Daoy (cell line): ENCODE measurements at places on chromosomes 13 and 19.

DNA sequence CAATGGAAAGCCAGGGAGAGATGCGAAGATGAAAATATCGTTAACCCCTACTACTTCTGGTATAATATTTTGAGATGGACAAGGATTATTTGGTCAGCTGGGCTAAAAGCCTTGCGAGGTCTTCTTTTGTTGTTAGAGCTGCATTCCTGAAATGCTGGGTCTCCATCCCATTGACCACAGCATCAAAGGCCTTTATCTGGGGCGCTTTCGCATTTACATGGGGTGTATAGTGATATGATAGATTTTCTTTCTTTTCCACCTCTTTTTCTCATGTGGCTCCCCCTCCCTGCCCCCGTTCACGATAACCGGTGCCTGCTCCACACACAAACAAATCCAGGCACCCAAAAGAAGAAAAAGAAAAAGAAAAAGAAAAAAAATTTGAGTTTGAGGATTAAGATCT, 77.5 kb downstream of the ZNF536 start:
- DNase-seq = no peak

DNA sequence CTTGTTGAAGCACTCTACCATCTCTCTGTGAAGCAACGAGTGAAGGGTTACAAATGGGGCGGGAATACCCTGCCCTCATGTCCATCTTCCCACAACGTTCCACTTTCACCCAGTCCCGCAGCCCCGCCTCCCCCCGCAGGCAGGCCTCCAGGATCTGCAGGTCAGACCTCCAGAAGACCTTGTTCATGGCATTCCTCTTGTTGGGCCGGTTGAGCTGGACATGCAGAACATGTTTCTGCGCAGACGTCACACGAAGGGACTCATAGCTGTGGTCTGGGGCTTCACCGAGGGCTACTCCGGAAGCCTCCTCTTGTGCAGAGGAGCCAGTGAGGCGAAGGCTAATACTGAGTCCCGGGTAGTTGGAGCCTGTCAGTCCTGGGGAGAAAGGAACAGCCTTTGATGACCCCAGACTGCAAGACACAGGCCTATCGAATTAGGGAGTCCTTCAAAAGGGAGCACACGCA, 420 bp downstream of the ECH1 start:
- DNase-seq = peak; percentile 87

DNA sequence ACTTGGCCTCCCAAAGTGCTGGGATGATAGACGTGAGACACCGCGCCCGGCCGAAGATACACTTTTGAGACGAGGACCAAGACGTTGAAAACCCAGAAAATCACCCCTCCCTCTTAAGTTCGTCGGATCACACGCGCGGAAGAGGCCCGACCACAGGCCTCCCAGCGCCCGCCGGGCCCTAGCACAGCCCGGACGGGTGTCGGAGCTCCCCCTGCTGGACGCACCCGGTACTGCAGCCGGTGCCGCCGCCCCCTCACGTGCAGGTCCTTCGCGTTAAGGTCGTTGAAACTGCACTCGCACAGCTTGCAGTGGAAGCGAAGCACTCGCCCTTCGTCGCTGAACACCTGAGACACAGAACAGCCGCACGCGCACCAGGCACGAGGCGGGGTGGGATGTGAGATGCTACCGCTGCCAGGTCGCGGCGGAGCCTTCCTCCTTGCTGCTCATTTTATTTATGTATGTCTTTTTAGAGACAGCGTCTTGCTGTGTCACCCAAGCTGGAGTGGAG, 35.7 kb upstream of the MATK start:
- DNase-seq = peak; percentile 72

- no peak for DNase-seq
Observed at GRCh38 chr19:15402411-15403150, 16.2 kb downstream of the AKAP8L start.

GRCh38 chr13:50319635-50320255, 304.5 kb downstream of the KCNRG start:
- peak; percentile 22 for DNase-seq

DNA sequence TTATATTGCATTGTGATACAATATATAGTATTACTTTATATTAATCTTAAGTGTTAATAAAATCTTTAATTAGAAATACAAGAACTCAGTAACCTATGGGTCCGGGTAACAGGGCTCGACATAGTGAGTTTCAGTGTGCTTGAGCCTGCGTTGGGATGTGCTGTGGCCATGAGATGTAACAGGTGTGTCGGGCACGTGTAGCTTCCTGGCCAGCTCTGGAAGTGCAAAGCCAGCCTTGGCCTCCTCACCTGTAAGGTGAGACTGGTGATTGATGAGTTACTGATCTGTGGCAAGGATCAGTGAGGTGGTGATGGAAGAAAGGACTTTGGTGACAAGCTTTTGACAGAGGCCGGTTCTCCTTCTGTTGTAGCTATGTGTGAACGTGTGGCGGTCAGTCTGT, 19.2 kb downstream of the ATP4B start:
- no peak for DNase-seq

- DNase-seq = no peak
Observed at GRCh38 chr13:73082471-73082870, 23.7 kb downstream of the KLF5 start.

- DNase-seq = peak; percentile 33
Observed at GRCh38 chr19:6718741-6719539, 1.5 kb downstream of the C3 start.
